ENCODE measurements at places on chromosomes 1 and 21. TPM values are rescaled to one million over a fixed set of nuclear protein-coding genes. Genes with fewer than 3 reads are reported as not detected.

GRCh38 chr1:244065063-244065793 is 14.1 kb downstream of the ZBTB18 start:
- no peak for DNase-seq

- DNase-seq = no peak
Measured at GRCh38 chr1:29856340-29857114, 620.2 kb downstream of the PTPRU start.

DNA sequence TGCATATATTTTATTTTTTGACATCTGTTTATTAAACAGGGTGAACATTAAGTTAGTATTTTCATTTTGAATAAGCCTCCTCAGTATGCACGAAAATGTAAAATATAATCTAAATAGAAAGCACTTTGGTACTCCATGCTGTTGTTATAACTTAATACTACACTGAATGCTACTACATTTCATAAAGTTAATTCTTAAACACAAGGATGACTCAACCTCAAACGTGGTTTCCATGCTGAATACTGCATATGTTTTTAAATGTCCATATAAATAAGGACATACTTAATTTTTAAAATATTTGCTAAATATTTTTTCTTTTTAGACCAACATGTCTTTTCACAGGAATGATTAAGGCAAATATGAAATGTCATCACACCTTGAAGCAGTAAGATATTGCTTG is 83.9 kb downstream of the USP24 start:
- DNase-seq = no peak

GRCh38 chr1:84406346-84406861 is 8.1 kb downstream of the DNASE2B start:
- peak; percentile 38 for DNase-seq

GRCh38 chr1:169200319-169200718 is 93.8 kb downstream of the ATP1B1 start:
- DNase-seq = no peak

- no peak for DNase-seq
Measured at GRCh38 chr1:1239614-1240347, 6.7 kb downstream of the C1QTNF12 start.

GRCh38 chr1:199867601-199868000 is 159.9 kb upstream of the NR5A2 start:
- no peak for DNase-seq

Gene ACAP3
- 15.5 TPM for polyA plus RNA-seq

Gene SPRR4
- polyA plus RNA-seq = 0.11 TPM

Gene COL9A2
- 0.23 TPM for polyA plus RNA-seq

Gene MPL
- polyA plus RNA-seq = 0.07 TPM
